Placental pericyte (primary cell): ENCODE measurements at places on chromosomes 12 and 14. TPM values are rescaled to one million over a fixed set of nuclear protein-coding genes. Genes with fewer than 3 reads are reported as not detected.

SCN8A gene
- 0.88 and 13.3 TPM in 2 replicates for total RNA-seq

CD69 gene
- 1.9 TPM in 1 of 2 replicates, not detected in the other for total RNA-seq

CPNE6 gene
- under 0.01 TPM in 1 of 2 replicates, not detected in the other for total RNA-seq

PAWR gene
- 29.5 and 40.2 TPM in 2 replicates for total RNA-seq

PIANP gene
- not detected in 2 replicates for total RNA-seq

MGP gene
- 1.0 and 3.7 TPM in 2 replicates for total RNA-seq

DAO gene
- total RNA-seq = not detected in 2 replicates

MAP1LC3B2 gene
- 0.86 and 2.0 TPM in 2 replicates for total RNA-seq

FOXM1 gene
- 2.6 and 41.4 TPM in 2 replicates for total RNA-seq

DPPA3 gene
- total RNA-seq = not detected in 2 replicates

CMKLR1 gene
- 1.1 and 7.4 TPM in 2 replicates for total RNA-seq

CLEC7A gene
- total RNA-seq = 0.14 TPM in 1 of 2 replicates, not detected in the other
